Activated T-cell treated with anti-CD3 and anti-CD28 coated beads, Interleukin-2, amount 50 U/mL, for 4 hours (primary cell): ENCODE measurements at places on chromosomes 5 and 9.

DNA sequence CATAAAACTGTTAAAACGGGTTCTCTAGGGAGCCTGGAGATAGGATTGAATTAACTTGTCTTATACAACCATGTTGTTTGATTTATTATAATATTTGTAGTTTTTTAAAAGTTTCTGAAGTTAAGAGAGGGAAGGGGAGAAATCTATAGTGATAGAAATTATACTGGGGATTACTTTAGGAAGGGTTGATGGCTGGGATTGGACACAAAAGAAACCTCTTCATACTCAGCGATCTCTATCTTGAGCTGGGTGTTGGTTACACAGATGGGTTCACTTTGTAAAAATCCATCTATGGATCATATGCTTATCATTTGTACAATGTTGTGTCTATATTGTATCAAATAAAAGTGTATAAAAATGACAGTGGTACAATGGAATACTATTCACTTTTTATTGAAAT is 30.0 kb downstream of the TNPO1 start:
- no peak for DNase-seq

DNA sequence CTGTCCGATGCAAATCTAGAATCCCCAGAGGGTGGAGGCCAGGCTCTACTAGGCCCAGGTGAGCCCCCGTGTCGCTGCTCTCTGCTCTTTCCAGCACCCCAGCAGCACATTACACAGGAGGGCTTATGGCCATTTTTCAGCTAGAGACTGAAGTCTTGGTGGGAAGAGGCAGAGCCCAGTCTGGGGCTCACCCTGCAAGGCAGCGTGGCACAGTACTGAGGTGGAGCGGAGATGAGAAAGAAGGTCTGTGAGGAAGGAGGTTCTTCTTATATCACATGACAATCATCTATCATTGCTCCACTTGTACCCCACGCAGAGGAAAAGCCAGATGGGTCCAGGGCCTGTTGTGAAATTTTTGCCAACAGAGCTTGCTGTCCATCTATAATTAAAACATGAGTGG is 10.0 kb upstream of the KIF12 start:
- DNase-seq = no peak

GRCh38 chr9:88433583-88434255 is 45.5 kb downstream of the SPIN1 start:
- no peak for DNase-seq

DNA sequence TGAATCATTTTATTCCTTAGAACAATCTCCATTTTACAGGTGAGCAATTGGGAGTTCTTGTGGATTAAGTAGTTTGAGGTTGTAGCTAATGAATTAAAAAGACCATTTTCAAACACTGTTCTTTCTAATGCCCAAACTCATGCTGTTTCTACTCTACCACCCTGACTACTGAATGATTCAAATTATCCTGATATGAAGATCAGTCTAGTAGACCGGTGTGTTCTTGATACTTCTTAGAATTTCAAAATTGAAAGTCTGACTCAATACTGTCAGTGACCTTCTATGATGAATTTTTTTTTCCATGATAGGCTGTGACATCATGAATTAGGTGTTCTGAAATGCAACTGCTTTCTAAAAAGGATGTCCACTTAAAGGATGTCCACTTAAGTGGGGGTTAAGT is 515.5 kb downstream of the DMAC1 start:
- DNase-seq = no peak

- DNase-seq = no peak
These were observed 19.0 kb downstream of the CTXN3 start for GRCh38 chr5:127667926-127668325.

- DNase-seq = no peak
These were observed 102.4 kb downstream of the CAMK4 start for GRCh38 chr5:111326551-111326950.

DNA sequence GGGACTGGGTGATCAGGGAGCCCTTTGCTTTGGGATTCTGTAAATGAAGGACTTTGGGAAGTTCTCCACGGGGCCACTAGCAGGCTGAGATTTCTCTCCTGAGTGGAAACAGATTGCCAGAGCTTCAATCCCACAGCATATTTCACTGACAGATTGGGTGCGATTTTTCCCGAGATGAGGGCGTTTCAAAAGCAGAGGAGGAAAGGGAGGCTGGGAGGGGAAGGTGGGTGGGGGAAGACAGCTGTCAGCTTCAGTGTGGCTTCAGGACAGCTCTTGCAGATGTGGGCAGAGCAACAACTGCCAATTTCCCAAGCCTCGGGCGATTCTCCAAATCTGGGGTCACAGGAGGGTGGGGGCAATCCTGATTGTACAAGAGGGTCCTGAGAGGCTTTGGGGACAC is 258.5 kb upstream of the ADRA1B start:
- no peak for DNase-seq

- no peak for DNase-seq
These were observed 41.4 kb downstream of the SYK start for GRCh38 chr9:90842996-90843395.

DNA sequence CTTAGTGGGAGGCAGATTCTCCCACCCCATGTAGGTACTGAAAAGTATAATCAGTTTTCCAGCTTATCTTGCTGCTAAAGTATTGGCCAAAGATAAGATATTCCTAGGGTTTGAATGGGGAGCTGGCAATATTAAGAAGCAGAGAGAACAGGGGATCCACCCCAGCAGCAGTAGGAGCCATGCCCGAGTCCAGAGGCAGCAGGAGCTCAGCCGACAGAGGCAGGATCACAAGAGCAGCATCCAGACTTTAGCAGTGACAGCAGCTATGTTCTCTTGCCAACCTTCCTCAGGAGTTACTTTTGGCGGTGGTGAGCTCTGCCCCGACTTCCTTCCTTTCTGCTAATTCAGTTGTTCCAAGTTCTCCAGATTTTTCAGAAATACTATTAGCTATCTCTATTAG is 224.5 kb downstream of the GADD45G start:
- DNase-seq = no peak

DNA sequence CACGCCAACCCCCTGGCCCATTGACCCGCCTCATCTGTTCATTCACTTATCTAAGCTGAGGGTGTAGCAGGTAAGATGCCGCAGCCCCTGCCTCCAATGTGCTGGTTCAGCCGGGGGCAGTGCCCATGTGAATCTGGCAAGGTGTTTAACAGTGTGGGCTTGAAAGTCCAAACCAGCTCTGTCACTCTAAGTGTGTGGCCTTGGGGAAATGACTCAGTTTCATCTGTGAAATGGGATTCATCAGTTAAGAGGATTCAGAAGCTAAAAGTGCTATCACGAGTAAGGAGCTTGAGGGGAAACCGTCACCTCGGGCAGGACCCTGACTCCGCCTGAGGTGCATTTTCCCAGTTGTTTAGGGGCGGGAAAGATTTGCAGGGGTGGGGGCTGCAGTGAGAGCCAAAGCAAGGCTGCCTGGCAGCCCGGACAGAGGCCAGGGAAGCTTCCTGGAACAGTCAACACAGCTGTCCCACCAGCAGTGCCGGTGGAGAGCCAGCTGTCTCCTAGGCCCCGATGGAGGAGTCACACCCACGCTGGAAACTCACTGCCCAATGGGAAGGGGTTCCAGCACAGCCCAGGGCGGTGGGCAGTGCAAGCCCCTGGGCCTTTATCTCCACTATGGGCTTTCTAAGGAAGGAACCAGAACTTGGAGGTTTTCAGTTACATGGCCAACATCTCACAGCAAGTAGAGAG is 9.7 kb upstream of the URM1 start:
- DNase-seq = no peak

DNA sequence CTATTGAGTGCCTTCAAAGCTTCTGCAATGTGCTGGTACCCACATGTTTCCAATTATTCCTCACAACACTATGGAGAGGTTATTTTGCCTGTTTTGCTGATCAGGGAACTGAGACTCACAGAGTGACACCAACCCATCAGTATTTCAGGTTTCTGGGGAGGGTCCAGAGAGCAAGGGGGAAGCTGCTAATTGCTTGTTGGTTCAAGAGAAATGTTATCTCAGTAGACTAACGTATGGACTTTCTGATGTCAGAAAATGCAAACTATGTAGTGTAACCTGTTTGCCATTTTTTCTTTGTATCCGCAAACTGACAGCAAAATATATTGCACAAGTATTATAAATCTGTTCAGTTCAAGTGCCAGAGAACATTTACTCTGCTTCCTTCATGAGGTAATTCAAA is 108.3 kb upstream of the MSX2 start:
- no peak for DNase-seq

- no peak for DNase-seq
These were observed 2.6 kb downstream of the FOXD1 start for GRCh38 chr5:73445665-73446630.

- no peak for DNase-seq
These were observed 69.6 kb upstream of the GNAQ start for GRCh38 chr9:78101247-78101646.

GRCh38 chr9:2859776-2860379 is 16.0 kb upstream of the PUM3 start:
- peak; percentile 24 for DNase-seq

- no peak for DNase-seq
These were observed 216.9 kb upstream of the ZNF608 start for GRCh38 chr5:124963236-124963919.

DNA sequence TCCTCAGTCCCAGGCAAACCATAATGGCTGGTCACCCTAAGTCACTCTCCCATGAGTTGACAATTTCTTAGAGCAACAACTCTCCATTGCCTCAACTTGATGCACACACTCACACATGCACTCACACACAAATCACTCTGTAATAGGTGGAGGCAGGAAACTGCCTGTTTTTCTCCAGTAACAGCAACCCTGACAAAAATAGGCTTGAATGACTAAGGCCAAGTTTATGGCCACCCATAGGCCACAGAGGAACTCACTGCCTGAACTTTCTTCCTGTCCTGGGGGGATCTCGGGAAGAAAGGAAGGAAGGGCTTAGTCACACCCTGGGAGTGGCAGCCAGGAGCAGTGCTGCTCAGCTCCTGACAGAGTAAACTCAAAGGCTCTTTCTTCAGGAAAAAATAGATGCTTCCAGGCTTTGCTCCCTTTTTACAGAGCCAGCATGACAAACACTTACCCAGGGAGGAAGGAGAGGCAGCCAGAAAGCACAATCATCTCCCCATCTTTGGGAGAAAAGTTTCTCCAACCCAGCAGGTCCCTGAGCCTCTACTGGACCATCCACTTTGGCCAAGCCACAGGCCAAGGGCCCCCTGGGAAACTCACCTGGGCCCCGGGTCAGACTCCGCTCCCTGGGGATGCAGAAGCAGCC is 368 bp downstream of the SH3TC2 start:
- no peak for DNase-seq

DNA sequence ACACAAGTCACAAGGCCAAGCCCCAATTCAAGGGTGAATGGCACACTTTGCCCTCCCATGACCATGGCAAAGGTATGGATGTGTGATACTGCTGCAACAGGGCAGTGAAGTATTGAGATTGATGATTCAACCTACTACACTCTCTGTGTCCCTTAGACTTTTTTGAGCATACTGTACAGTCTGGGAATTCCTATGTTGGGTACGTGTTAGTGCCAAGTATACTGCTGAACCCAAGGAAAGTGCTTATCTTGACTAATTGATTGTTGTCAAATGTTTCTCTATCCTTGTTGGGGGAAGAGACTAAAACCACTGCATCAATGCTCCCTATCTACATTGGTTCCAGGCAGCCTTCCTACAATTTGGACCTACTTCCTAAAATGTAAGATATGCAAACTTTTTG is 93.7 kb downstream of the NDFIP1 start:
- no peak for DNase-seq

DNA sequence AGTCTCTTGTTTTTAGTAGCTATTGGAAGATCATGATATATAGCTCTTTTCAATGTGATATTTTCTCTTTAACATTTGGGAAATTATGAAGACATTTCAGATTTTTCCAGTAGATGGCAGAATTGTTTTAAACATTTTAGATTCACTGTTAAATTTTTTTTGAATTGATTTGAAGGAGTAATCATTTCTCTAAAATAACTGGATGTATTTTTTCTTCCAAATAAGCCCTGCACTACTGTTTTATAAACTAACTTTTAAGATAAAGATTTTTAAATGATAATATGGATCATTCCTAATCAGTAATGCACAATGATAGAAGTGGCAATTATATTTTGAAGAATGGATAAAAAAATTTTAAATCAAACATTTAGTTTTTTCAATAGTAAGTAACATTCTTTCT is 14.2 kb downstream of the NDUFAF2 start:
- DNase-seq = no peak

DNA sequence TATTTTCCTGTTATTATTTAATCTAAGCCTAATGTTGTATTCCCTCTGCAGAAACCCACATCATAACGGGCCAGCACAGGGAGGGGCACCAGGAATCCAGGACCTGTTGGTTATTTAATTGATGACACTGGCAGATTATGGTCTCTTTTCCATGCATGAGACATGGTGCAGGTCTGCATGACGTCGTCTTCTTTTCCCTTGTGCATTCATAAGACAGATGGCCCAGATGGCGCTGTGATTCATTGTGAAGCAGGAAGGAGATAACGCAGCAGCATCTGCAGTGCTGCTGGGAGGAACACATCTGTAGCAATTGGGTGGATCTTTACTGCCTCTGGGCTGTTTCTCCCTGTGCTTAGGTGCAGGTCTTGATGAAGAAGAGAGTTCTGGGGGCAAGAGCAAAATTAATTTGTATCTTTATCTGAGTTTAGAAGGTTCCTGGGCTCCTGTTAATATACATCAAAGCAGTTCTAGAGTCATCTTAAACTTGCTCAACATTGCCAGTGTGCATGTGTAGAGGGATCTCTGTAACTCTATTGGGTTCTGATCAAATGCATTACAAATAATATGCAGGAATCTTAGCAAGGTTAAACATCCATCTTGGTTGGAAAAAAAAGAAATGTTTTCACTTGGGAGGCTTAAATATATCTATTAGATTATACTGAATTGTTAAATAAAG is 176.1 kb downstream of the PCSK1 start:
- DNase-seq = no peak

- no peak for DNase-seq
These were observed 68.4 kb upstream of the SLC1A1 start for GRCh38 chr9:4421847-4422246.

GRCh38 chr9:116543731-116544400 is 143.2 kb upstream of the TRIM32 start:
- DNase-seq = no peak

GRCh38 chr5:96236051-96236450 is 197.0 kb downstream of the PCSK1 start:
- DNase-seq = no peak

- DNase-seq = peak; percentile 34
These were observed at the start of gene F2R for GRCh38 chr5:76715736-76716455. Gene F2R (plus strand): TSS chr5:76716126. CDS start chr5:76716308, 182 bp downstream.

GRCh38 chr9:97559111-97559514 is 57.6 kb downstream of the TMOD1 start:
- DNase-seq = no peak
